ENCODE measurements at places on chromosomes 13 and 19.

GRCh38 chr19:47633996-47634395 is 25.1 kb downstream of the BICRA start:
- no peak for DNase-seq

GRCh38 chr19:1459479-1459878 is 9.6 kb downstream of the APC2 start:
- DNase-seq: no peak

DNA sequence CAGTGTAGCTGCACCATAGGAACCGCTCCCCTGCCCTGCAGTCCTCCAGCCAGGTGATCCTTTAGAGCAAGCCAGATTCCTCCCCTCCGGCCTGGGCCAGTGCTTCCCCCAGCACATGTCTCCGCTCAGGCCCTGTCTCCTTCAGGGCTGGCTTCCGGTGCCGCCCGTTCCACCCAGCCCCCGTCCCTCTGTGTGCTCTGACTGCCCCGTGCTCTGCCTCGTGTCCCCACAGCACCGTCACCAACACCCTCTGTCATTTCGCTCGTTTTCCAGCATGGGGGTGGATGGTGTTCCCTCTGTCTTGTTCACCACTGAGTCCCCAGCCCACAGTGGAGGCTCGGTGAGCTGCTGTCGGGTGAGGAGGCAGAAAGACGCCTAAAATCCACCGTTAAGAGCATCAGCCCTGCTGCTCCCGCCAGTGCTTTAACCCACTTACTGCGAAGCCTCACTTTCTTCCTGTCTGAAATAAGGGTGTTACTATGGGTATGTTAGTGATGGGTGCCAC is 54.5 kb downstream of the TSSK6 start:
- no peak for DNase-seq

GRCh38 chr13:59770451-59770850 is 393.3 kb downstream of the DIAPH3 start:
- no peak for DNase-seq

GRCh38 chr13:70384156-70384555 is 275.9 kb upstream of the KLHL1 start:
- DNase-seq: no peak

- DNase-seq: no peak
Measured at GRCh38 chr19:31485472-31485871, 136.2 kb upstream of the TSHZ3 start.

- DNase-seq: no peak
Measured at GRCh38 chr13:111423168-111423785, 102.8 kb downstream of the TEX29 start.

DNA sequence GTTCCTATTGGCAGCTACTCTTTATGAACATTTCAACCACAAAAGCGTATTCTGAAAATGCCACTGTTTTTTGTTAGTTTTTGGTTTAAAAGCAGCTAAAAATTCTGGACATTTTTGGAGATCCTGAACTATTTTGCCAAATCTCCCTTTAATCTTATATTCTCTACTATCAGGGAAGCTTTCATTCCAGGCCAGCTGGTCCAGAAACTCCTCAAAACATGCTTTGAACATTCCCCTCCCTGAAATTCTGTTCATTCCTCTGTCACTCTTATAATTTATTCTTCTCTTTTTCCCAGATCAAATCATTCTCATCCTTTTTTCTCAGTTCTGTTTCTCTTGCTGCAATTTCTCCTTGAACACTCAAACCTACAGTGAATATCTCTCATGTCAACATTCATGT is 790.9 kb upstream of the ARGLU1 start:
- DNase-seq: no peak

DNA sequence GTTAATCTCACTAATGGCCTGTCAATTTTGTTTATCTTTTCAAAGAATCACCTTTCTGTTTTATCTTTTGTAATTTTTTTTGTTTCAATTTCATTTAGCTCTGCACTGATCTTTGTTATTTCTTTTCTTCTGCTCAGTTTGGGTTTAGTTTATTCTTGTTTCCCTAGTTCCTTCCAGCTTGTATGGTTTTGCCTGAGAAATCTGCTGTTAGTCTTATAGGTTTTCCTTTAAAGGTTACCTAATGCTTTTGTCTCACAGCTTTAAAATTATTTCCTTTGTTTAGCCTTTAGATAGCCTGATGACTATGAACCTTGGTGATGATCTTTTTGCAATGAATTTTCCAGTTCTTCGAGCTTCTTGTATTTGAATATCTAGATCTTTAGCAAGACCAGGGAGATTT is 1869.8 kb upstream of the PCDH20 start:
- DNase-seq: no peak

GRCh38 chr19:29771708-29772414 is 39.9 kb upstream of the CCNE1 start:
- DNase-seq: peak; percentile 31

- no peak for DNase-seq
Measured at GRCh38 chr19:18063463-18063862, 23.3 kb downstream of the IL12RB1 start.

GRCh38 chr19:43667126-43667875 is 2.7 kb downstream of the PLAUR start:
- DNase-seq: no peak

GRCh38 chr13:24233351-24233901 is 72.9 kb downstream of the SPATA13 start:
- DNase-seq: no peak

GRCh38 chr19:2235381-2236063 is 607 bp downstream of the PLEKHJ1 start:
- no peak for DNase-seq

DNA sequence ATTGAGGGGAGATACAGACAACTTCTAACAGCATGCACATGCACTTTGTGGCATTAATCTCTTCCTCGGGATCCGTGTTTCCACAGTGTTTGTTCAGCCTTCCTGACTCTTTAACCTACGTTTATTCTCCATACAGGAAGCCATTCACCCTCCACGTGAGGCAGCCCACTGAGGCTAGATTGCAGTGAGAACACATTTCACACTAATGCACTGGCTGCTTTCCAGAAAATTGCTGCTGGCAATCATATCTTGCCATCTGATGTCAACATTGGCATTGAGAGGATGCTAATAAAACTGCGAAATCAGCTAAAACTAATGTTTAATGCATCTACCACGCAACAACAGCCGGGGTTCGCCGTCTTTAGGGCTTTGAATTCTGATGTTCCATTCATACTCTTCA is 30.0 kb downstream of the DCLK1 start:
- no peak for DNase-seq

GRCh38 chr13:60078226-60078625 is 85.5 kb downstream of the DIAPH3 start:
- DNase-seq: no peak

GRCh38 chr19:55913643-55914268 is 18.4 kb downstream of the NLRP13 start:
- DNase-seq: no peak

DNA sequence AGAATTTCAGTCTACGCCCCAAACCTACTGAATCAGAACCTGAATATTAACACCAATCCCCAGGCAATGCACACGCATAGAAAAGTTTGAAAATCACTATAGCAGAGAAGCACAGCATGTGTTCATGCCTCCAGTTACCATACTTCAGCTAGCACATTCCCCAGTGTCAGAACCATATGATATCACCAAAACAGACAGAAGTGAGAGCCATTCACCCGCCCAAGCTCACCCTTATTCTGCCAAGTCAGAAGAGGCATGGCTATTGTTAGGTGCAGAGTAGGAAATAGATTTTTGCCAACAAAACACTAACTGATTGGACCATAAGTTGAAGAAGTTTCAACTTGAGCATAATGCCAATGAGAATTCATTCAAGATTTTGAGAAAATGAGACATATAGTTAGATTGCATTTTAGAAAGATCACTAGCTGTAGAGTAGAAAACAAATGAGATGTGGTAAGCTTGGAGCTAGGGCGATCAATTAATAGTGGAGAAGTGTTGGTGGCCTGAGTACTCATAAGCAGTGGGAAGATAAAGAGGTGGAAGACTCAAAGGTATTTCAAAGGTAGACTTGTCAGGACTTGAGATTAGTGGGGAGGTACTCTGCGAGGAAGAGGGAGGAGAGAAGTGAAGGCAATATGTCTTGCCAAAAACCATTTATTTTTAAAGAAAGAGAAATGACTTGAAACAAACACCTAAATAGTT is 492.4 kb downstream of the SUCLA2 start:
- DNase-seq: no peak

GRCh38 chr19:49347835-49348234 is 12.6 kb downstream of the CD37 start:
- DNase-seq: no peak

DNA sequence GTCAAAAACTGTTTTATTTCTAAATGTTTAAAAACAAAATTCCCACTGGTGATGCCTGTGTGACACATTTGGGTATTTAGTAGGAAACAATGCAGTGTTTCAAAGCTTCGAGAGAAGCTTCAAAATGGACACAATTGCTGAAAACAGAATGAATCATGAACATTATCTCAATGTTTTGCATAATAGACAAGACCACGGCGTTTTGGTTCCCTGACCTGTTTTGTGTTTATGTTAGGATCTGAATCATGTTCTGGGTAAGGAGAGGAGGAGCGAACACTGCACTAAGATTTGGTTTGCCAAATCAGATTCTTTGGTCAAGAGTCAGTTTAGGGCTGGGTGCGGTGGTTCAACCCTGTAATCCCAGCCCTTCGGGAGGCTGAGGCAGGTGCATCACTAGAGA is 42.2 kb downstream of the IFT88 start:
- DNase-seq: peak; percentile 10

- no peak for DNase-seq
Measured at GRCh38 chr19:8904597-8904996, 72.4 kb downstream of the MBD3L1 start.

DNA sequence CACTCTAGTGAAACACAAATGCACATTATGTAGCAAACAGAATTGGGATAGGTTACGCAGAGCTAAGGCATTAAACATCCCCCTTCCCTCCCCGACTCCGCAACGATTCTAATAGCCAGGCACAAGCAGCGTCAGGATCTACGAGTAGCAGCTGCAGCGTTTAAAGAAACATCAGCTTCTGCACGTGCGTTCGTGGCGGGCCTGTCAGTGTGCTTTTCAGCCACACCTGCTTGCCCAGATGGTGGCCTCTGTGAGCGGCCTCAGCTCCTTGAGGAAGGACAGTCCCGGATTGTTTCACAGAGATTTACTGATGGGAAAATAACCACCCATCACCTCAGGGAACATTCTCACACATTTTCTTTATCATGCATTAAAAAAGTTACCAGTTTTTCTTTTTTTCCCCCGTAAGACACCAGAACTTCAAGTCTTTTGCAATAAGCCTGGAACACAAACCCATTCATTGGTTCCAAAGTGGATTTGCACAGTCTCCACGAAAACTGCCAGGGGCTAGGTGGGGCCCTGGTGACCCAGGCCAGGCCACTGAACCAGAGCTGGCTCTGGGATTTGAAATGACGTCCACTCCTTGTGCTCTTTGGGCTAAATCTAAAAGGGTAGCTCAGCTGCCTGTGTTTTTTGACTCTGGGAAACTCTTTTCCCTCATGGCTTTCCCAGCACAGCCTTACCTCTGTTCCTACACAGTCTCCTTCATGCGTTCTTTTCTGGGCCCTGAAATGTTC is 325.5 kb downstream of the KCNRG start:
- DNase-seq: no peak

DNA sequence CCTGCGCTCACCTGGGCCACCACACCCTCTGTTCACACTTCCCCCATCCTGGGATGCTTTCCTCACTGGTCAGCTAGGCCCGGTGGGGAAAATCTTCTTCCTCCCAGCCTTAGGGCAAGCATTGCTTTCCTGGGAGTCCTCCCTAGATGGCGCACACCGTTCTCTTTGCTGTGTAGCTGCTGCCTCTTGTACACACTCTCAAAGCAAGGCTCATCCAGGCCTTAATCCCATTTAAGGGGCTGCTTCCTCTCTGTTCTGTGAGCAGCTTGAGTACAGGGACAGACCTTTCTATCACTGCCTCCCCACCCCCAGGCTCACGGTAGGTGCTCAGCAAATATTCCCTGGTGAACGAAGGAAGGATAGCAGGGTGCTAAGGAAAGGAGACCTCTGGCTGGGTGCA is 11.1 kb downstream of the SLC7A10 start:
- no peak for DNase-seq

GRCh38 chr19:51903192-51903591 is 1.6 kb downstream of the ZNF649 start:
- no peak for DNase-seq
